ENCODE measurements at places on chromosomes 6 and 20.

GRCh38 chr6:131372535-131372934 is 200.5 kb upstream of the ARG1 start:
- no peak for DNase-seq

- no peak for DNase-seq
Observed at GRCh38 chr6:170271771-170272314, 19.0 kb downstream of the DLL1 start.

- DNase-seq: no peak
Observed at GRCh38 chr6:112274774-112275173, 20.4 kb upstream of the LAMA4 start.

DNA sequence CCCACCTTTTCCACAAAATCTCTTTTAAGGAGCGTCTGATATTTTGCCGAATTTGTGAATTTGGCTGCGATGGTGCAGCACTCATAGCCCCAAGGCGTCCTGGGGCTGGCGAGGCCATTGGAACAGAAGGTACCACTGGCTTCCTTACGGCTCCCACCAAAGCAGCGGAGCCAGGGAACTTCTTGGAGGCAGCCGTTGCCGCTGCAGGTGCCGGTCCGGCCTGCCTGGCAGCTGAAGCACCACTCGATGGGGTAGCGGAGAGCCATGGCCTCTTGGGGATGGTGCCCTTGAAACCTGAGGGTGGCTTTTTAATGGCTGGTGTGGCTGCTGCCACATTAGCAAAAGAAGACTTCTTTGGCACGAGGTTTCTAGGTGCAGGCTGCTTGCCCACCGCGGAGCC is 29.8 kb downstream of the DIDO1 start:
- DNase-seq: no peak

- no peak for DNase-seq
Observed at GRCh38 chr6:96611342-96611991, 48.5 kb downstream of the FHL5 start.

DNA sequence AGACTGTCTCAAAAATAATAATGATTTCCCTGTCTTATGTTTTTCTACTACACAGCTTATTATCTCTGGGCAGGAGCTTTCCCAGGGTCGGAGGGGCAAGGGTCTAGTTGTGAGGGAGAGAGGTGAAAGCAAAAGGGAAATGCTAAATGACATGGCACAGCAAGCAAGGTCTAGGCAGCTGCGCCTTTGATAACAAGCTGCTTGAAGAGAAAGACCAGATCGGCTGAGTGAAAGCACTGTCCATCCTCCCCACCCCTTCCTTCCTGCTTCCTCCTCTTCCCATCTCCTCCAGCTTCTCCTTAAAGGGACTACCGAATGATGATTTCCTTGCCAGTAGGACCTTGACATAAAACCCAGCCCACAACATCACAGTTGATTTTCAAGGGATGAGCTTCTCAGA is 158.1 kb upstream of the AKAP12 start:
- no peak for DNase-seq

GRCh38 chr6:26380256-26380655 is 2.7 kb upstream of the BTN2A2 start:
- DNase-seq: no peak

DNA sequence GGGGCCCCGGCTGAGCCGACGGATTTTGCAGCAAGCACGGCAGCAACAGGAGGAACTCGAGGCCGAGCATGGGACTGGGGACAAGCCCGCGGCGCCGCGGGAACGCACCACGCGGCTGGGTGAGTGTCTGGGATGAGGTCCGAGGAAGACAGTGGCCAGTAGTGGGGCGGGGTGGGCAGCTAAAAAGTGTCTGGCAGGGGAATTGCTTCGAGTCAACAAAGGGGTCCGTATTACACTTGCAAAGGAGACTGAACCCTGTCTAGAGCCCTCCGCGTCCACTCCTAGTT is 356 bp downstream of the BYSL start:
- DNase-seq: no peak

DNA sequence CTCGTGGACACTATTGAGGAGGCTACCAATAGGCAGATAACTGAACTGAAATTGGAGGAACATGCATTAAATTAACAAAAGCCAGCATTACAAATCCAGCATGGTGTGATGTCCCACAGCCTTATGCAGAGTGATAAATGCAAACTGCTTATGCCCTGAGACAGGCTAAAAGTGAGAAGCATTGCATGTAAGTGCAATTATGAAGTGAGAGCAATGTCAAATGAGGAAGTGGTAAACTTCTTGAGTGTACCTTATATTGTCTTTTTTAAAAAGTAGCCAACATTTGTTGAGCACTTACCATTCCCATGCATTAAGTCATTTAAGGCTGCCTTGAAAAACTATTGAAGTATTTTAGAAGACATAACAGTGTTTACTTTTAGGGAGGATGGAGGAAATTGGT is 212.2 kb downstream of the TBC1D7 start:
- no peak for DNase-seq

DNA sequence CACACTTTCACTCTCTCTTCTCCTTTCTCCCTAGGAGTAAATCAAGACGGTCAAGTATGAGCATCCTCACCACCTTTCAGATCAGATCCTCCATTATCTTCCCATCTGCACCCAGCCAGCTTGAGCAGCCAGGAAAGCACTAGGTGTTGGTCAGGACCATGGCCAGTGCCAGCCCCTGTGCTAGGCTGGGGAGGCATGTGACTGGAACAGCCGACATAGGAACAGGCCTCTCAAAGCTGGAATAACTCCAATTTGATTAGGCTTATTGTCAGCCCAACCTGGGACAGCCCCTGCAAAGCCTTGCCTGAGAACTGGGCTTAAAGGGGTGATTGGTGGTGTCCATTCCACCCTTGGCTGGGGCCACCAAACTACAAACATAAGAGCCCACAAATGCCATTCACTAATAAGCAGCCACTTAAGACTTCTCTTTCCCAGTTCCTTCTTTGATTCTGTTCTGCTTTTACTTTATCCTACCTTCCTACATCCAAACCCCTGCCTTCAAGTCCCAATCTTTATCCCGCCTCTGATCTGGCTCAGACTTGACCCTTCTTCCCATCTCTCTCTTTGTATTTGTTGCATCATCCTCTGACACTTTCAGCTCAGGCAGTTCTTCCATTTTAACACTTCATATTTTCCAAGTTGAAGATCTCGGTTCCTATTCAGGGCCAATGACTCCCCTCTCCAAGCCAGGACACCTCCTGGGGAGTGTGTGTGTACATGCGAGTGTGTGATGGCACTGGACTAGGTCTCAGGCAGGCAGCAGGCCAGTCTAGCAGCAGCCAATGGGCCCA is 4.5 kb upstream of the TREM2 start:
- DNase-seq: no peak

DNA sequence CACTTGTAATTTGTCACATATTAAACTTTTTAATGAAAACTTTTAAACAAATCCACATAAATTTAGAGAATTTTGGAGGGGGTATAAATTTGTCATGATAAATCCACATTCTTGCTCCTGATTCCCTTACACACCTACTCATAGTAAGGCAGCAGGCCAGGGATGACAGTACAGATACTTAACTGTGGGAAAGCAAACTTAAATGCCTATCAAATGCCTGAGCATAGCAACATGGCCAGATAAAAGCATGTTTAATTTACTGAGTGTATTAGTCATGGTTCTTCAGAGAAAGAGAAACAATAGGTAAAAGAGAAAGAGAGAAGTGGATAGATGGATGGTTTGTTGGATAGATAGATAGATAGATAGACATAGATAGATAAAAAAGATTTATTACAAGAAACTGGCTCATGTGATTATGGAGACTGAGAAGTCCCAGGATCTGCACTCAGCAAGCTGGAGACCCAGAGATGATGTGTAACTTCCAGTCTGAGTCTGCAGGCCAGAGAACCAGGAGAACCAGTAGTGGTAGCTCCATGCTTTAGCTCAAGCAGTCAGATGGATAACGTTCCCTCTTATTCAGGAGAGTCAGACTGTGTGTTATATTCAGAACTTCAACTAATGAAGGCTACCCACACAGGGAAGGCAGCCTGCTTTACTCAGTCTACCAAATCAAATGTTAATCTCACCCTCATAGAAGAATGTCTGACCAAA is 15.9 kb upstream of the ADGRF1 start:
- no peak for DNase-seq

DNA sequence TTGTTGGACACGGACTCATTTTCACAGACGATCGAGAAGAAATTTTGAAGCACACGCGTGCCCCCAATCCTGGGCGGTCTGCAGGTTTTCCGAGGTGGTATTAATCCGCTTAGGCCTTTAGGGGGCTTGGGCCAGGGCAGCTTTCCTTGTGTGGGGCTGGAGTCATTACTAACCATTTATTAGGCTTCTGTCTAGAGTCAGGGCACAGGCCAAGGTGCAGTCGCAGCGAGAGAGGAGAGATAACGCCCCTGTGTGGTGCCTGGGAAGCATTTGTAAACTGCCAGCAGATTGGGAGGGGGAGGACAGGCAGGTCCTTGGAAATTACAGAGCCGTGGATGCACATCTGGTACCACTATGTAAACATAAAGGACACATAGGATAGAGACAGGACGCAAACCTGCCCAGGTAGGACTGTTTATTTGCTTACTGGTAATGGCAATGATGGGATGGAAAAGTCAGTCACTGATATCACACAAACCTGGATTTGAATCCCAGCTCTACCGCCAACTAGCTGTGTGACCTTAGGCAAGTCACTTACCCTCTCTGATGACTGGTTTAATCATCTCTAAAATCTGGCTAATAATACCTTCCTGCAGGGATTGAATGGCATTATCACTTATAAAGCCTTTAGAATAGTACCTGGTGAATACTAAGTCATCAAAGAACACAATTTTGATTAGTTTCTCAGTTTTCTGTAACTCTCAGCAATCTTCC is 76.4 kb downstream of the TMEM242 start:
- peak; percentile 23 for DNase-seq

DNA sequence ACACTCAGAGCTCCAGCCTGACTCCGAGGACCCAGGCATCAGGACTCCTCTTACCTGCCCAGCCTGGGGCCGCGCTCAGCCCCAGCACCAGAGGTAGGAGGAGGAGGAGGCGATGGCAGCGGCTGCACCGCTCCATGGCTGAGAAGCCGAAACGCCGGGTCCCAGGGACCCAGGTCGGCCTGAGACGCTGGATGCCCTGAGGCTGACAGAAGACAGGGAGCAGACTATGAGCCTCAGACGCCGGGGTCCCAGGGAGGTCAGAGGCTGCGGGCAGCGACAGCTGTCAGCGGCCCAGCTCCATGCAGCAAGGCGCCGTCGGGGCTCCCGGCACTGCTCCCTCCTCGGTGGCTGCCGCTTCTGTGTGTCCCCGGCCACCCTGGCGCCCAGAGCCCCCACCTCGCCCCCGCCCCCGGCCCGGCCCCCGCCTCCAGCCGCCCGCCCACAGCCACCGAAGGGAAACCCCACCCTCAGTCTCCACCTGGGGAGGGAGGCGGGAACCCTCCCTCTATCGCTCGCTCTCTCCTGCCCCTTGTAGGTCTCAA is at the start of gene COL11A2:
COL11A2 (minus strand) TSS at position 363 of the 542 bp plus-strand sequence; CDS start at position 136, 227 bp downstream.
- no peak for DNase-seq

DNA sequence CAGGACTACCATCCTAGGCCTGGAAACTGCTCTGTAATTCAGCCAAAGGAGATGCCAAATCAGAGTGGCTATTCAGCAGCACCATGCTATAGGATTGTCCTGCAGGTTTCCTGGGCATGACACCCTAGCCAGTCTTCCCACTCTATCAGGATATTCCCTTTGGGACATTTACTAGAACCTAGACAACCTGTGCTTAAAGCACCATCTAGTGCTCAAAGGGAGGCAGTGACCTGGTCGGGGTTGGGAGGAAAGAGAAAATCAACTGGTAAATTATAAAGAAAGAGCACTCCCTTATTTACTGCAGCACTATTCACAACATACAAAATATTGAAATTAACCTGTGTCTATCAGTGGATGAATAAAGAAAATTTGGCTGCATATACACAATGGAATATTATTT is 67.2 kb upstream of the SMLR1 start:
- peak; percentile 22 for DNase-seq

- no peak for DNase-seq
Observed at GRCh38 chr6:157151989-157152388, 171.3 kb downstream of the TMEM242 start.

DNA sequence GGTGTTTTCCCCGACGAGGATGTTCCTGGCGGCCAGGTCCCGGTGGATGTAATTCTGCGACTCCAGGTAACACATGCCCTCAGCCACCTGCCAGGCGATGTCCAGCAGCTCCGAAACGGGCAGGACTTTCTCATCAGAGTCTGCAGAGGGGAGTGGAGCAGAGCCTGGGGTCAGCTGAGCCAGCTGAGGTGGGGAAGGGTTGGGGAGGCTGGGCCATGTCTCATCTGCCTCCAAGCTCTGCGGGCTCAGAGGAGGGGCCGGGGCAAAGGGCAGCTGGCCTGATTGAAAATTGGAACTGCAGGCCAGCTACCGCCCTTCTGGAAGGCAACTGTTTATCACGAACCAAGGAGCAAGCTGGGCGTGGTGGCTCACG is 6.4 kb downstream of the PTK6 start:
- DNase-seq: no peak

GRCh38 chr6:43741829-43742228 is 28.2 kb upstream of the VEGFA start:
- DNase-seq: no peak

- DNase-seq: no peak
Observed at GRCh38 chr6:168244961-168245551, 74.5 kb downstream of the DACT2 start.

- DNase-seq: no peak
Observed at GRCh38 chr6:15453622-15454021, 207.8 kb downstream of the JARID2 start.

DNA sequence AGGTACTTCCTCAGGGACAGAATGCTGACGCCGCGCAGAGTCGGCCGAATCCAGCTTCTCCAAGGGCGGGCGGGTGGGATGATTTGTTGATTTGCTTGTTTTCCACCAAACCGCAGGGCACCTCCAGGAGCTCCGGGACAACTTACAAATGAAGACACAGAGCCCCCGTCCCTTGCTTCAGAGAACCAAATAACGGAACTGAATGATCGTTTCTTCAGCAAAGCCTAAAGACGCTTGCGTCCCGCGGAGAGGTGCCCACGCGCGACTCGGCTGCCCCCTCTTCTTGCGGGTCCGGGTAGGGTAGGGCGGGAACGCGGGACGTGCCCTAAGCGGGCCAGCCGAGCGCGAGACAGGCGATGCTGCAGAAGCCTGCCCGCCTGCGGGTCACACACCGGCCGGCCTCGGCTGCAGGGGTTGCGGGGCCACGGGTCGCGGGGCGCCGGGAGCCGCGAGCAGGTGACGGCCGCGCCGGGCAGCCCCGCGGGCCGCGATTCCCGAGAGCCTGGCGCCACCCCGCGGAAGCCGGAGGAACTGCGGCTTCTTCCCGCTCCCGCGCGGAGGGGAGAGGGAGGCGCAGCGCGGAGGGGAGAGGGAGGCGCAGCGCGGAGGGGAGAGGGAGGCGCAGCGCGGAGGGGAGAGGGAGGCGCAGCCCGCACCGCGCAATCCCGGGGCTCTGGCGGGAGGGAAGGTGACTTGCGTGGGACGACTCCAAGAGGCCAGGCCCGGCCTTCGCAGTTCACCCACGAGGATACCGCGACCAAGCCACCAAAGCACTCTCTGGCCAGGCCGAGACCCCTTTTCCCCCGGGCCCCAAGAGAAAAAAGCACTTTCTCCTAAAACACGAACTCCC is 7.7 kb upstream of the FOXF2 start:
- DNase-seq: no peak

DNA sequence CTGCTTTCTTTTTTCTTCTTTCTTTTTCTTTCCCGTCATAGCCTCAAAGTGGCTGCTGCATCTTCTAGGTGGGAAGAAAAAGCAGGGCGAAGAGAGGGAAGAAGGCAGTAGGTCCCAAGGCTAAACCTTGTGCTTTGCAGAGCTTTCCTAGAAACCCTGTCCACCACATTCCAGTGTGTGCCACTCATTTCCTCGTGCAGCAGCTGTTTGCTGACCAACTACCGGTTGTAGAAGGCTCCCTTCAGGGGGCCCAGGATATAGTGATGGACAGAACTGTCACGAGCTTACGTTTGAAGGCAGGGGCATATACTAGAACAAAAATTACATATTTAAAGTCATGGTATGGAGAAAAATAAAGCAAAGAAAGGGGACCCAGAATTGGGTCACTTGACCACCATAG is 103.0 kb downstream of the SASH1 start:
- no peak for DNase-seq
